ENCODE measurements at places on chromosomes 2 and 18.

GRCh38 chr18:154151-154550, 4.2 kb upstream of the USP14 start:
- no peak for DNase-seq

- no peak for DNase-seq
Measured at GRCh38 chr2:42794271-42795046, 2.1 kb upstream of the HAAO start.

GRCh38 chr2:86625096-86625495, 1.4 kb upstream of the RNF103 start:
- no peak for DNase-seq

DNA sequence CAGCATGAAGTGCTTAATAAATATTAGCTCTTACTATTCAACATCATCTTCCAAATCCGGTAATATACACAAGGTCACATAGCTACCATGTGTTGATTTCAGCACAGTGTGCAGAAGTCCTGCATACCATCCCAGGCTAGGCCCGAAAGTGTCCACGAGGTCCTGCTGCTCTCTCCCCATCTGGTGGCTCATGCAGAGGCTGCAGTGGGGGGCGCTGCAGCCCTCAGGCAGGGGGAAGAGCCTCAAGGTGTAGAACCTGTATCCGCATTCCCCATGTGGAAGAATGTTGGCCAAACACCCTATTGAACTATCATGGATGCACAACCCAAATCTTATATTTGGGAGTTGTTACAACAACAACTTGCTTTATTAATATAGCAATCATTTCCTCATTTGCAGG, 88.5 kb downstream of the ST6GAL2 start:
- DNase-seq, result no peak

DNA sequence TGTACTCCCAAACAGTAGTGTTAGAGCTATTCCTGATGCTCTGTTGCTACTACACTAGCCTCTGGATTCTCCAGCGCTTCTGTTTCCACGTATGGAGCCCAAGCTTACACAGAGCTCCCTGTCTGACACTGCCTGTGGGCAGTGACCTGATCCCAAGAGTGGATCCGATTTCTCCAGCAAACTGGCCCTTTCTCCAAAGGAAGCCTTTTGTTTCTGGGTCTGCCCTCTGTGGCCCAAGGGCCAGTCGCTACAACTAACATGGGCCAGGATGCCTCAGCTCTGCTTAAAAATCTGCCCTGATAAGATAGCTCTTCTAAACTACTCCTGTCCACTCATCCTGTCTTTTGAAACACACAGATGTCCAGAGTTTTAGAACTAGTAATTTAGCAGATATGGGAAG, 172.6 kb upstream of the NRP2 start:
- no peak for DNase-seq

DNA sequence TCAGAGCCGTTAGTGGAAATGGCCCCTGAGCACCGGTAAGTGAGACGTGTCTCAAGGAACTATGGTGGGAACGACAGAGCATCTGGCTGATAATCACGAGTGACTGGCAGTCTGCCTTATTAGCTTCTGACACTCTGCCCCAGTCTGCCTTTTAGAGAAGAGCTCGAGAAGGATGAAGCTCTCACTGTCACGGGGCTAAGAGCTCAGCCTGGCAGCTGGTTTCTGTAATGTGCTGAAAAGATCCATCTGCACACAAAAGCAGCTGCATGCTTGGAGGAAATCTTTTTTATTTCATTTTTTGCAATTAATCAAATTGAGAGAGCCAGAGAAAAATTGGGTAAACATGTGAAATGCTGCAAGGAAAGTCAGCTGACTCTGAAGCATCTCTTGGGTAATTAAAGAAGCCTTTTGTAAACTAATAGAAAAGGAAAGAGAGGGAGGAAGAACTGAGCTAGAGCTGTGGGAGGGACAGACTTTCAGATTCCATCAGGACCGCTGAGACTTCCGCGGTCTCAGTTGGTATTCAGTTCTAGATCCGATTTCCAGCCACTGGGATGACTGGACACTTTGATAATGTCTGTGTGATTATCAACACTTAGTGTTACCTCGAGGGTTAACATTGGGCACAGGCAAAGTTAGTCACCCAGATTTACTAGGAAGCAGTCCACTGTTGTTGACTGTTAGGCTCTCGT, 24.4 kb downstream of the MBP start:
- peak; percentile 51 for DNase-seq

GRCh38 chr2:81396417-81397019, 1092.0 kb upstream of the LRRTM1 start:
- DNase-seq, result no peak

DNA sequence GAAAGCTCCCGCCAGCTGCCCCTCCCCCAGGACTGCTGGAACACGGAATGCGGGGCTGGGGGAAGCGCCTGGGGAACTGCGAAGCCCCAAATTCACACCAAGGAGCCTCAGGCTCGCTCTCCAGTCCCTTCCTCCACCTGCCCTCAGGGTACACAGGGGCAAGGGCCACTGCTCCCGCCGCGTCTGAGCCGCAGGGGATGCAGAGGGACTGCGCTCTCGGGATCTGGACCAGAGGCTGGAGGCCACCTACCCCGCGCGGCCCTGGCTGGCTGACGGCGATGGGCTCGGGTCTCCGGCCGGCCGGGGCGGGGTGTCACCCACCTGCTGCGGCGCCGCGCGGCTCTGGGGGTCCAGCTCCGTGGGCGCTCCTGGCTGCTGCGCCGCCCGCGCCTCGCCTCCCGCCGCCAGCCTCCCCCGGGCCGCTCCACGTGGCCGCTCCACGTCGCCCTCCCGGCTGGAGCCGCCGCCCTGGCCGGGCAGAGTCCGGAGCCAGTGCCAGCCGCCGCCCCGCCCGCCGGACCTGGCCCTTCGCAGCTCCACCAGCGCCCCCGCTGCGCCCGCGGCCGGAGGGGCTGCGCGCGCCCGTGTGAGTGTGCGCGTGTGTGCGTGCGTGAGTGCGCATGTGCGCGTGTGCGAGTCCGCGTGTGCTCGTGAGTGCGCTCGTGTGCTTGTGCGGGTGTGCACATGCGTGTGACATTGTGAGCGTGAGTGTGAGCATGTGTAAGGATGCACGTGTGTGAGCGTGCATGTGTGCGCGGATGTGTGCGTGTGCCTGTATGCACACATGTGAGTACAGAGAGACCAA, at the start of gene CGREF1:
Gene CGREF1, minus strand, starts transcription at position 604 of the 805 bp plus-strand sequence. CDS start 14,762 bp downstream, outside the sequence.
- DNase-seq, result no peak

DNA sequence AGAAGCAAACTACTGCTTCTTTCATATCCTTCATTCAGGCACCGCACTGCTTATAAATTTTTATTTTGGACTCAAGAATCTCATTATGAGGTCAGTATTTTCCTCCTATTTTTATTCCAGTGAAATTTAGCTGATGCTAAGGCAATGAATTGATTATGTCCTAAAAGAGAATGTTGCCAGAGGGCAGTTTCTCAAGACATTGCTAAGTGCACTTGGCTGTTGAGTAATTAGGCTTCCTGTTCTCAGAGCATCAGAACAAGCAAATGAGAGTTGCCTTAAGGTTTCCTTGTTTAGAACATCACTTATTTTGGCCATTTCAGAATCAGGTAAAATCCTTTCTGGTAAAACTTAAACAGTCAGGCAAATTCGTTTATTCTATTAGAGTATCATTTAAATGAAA, 548.6 kb upstream of the ZEB2 start:
- no peak for DNase-seq

- DNase-seq, result no peak
Measured at GRCh38 chr2:86439879-86440630, 1.1 kb upstream of the KDM3A start.

- DNase-seq, result no peak
Measured at GRCh38 chr2:235979753-235980435, 188.3 kb downstream of the GBX2 start.

DNA sequence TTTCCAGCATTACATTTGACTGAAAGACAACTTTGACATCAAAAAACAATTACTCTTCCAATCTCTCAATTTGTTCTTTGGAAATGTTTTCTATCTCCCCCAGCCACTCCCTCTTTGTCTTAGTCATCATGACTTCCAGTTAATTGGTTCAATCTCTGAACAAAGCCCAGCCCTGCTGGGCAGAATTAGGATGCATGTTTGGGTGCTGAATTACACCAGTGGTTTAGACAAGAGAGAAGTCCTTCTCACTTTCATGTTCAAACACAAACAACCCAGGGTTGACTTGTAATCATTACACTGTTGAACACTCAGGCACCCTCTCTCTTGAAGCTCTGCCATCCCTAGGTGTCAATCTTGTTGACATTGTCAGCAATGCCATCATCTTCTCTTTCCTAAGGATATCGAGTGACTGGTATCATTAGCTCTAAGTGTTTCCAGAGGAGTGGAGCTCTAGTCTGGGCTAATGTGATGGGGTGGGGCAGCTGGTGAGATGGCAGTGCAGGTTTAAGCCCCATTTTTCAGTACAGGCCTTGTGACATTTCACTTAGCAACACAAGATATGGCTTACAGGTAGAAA, 90.8 kb upstream of the MEIS1 start:
- no peak for DNase-seq

GRCh38 chr2:172095146-172095904, 7.4 kb downstream of the DLX2 start:
- peak; percentile 68 for DNase-seq

DNA sequence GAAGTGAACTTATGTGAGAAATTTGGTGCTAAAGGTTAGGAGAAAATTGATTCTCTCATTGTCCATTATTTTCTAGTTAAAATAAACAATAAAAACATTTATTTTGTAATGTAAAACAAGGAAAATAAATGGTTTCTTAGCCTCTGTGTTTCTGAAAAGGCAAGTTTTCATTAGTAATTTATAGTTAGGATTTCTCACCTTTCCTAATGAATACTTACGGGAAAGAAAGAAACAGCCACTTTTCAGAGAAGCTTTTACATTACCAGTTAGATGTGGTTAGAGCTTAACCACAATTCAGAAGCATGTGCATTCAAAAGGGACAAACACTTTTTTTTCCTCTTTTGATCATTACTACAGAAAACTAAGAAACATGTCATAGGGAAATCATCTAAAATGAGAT, 18.8 kb downstream of the NEMP2 start:
- no peak for DNase-seq

- no peak for DNase-seq
Measured at GRCh38 chr2:27390822-27391679, 10.5 kb upstream of the ZNF513 start.

GRCh38 chr2:241190291-241190981, 2.0 kb downstream of the ANO7 start:
- DNase-seq, result no peak

- DNase-seq, result no peak
Measured at GRCh38 chr2:22283436-22283835, 1101.5 kb upstream of the KLHL29 start.

DNA sequence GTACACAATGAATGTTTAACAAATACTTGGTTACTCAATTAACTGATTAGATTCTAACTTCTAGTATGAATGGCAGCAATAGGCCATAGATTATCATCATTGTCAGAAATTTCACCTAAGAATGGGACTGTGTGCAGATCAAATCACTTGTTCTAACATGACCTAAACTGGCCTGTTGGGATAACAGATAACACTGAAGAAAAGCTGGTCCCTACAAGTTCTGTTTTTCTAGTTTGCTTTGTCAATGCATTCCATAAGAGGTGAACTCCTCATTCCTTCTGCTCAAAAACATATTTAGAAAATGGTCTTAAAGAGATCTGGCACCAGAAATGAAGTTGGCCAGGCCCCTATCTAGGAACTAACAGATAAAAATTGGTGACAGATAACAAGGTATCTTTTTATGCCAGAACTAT, 175.4 kb downstream of the THADA start:
- DNase-seq, result no peak

GRCh38 chr2:170006587-170007325, 171.2 kb upstream of the MYO3B start:
- no peak for DNase-seq

DNA sequence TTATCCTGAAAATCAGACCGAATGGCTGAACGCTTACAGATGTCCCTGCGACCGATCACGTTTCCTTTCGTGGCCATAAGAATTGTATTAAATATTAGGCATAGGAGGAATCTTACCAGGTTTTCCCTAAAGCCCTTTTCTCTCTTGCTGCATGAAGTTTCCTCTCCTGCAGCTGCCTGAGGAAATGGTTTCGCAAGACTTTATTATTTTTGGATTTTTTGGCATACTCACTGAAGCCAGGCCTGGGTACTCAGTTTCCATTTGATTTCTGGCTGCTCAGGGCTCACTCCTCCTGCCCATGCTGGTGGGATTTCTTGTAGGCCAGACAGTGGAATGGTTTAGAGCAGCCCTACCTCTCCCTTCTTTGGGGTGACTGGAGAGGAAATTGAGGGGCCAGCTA, 114.0 kb downstream of the KLHL29 start:
- DNase-seq, result no peak

- no peak for DNase-seq
Measured at GRCh38 chr2:113156278-113157117, 17.3 kb upstream of the PSD4 start.

- no peak for DNase-seq
Measured at GRCh38 chr2:217489145-217489960, 513.4 kb downstream of the TNS1 start.
